A375 (cell line): ENCODE measurements at places on chromosomes 2 and 18. TPM values are rescaled to one million over a fixed set of nuclear protein-coding genes. Genes with fewer than 3 reads are reported as not detected.

The CKAP2L gene
- 14.0 and 17.8 TPM in 2 replicates for total RNA-seq

The SULT1C4 gene
- not detected in 2 replicates for total RNA-seq

The NEUROD1 gene
- not detected in 2 replicates for total RNA-seq

The MROH2A gene
- not detected in 2 replicates for total RNA-seq

The RESP18 gene
- not detected in 2 replicates for total RNA-seq

The KLHL30 gene
- 0.04 and 0.08 TPM in 2 replicates for total RNA-seq

The TRIB2 gene
- 36.7 and 48.0 TPM in 2 replicates for total RNA-seq

The IL1A gene
- total RNA-seq, result 4.2 and 8.8 TPM in 2 replicates

The ACOXL gene
- not detected in 2 replicates for total RNA-seq

The ZAP70 gene
- not detected in 2 replicates for total RNA-seq

The ACTG2 gene
- total RNA-seq, result not detected in 2 replicates

The TUBB8B gene
- total RNA-seq, result not detected in 2 replicates

The EFHD1 gene
- not detected in 2 replicates for total RNA-seq

The KHK gene
- 4.5 and 6.0 TPM in 2 replicates for total RNA-seq

The LCT gene
- total RNA-seq, result 0.04 and 0.08 TPM in 2 replicates

The CHRNG gene
- not detected in 2 replicates for total RNA-seq

The MAB21L4 gene
- not detected in 2 replicates for total RNA-seq

The PDE11A gene
- 0.04 and 0.19 TPM in 2 replicates for total RNA-seq
